ENCODE measurements at places on chromosomes 7 and 10.

DNA sequence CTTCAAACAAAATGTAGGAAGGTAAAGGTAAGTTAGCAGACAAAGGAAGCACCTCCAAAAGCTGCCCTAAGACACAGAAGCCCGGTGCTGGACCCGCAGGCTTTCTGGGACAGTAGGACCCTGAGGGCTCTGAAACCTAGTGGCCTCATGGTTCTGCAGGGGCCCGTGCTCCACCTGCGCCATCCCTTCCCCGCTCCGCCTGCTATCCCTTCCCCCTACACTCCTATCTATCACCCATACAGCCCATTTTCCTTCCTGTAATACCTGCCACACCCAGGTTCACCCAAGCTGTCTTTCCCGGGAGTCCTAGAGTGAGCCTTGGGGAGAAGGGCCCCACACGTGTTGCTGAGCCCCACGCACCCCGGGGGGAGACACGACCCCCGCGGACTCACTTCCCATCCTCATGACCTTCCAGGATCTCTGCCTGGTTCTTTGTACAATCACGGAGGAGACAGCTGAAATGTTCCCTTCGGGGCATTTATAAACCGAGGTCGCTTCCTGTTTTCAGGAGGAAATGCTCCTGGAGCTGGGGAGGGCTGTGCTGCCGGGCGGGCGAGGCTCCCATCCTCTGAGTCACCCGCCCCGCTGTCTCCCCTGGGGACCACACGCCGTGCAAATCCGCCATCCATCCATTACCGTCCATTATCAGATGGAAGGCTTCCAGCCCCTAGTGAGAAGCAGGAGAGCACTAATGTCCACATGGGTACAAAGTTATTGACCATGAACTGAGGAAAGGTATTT is 251.7 kb upstream of the PITRM1 start:
- no peak for DNase-seq

DNA sequence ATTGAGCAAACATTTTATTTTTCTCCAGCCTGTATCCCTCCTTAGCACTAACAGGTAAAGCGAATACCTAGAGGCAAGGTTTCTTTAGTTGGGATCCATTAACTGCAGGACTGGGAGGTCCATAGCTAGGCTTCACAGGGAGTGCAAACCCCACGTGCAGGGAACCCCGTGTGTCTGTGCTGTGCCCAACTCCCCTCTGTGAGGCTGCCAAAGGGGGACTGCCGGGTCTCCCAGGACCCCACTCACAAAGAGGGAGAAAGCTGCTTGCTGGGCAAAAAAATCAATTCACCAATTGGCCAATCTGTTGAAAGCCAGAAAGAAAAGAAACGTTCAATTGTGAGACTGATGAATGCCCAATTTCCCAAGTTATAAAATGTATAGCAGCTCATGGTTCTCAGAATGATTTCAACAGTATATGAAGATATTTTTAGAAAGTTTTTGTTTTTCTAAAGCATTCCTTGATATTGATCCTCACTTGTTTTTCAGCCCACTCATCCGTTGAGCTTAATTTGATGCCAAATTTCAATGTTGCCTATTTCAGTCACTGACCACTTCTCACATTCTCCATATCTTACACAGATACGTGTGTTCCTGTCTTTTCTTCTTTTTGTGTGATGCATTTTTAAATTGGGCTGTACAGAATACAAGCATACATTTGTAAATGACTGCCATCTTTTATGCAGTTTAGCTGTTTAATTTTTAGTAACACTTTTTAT is 202.7 kb upstream of the PRSS58 start:
- no peak for DNase-seq

GRCh38 chr7:40324914-40325313 is 190.1 kb downstream of the SUGCT start:
- DNase-seq = no peak

DNA sequence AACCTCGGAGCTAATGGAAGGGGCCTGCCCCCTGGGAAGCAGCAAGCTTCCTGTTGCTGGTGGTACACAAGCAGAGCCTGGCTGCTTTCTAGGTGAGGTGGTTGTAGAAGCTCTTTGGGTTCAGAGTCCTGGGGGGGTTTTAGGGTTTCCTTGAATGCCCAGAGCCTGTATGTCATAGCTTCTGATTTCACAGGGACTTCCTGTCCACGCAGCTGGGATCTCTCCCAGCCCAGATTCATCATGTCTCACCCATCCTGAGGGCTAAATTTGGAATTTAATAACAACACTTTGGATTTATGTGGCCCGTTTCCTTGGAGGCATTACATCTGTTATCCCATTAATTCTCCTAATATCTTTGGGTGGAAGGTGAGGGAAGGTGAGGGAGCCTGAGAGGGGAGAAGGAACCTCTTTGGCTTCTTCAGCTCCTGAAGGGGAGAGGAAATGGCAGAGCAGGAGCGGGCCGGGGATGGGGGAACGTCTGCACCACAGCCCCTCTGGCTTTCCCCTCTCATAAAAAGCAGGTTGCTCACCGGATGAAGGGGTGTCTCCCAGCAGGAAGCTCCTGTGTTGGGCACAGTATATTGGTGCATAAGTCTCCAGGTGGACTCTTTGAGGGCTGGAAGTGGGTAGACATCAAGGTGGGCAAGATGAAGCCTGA is 19.7 kb downstream of the RPS24 start:
- no peak for DNase-seq

GRCh38 chr7:124420367-124420766 is 345.2 kb downstream of the GPR37 start:
- no peak for DNase-seq

DNA sequence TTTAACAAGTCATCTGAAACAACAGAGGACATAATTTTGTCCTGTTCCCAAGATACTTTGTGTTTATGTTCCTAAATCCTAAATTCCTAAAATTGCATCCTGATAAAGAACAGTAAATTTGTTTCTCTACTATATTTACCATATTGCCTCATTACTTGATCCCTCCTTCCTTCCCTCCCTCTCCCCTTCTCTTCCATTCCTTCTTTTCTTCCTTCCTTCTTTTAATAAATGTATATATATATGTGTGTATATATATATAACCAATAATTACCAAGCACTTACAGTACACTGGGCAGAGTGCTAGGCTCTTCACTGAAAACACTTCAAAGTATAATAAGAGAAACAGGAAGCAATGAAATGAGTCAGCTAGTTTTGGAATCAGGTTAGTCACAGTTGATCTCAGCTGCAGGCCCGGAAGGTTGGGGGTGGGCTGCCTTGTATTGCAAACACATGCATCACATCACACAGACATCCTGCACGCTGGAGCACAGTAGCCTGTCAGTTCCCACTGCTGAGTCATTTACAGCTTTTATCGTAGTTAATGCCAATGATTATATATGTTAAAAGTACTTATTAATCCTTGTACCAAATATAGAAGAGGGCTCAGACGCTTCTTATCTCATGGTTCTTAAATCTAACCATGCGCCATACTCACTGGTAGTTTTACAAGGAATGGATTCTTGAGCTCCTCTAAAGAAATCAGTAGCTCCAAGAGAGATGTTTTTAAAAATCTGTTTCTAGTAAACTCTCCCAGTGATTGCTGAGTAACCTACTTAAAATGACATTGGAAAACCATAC is 551.7 kb downstream of the GRM8 start:
- no peak for DNase-seq

All from hematopoietic multipotent progenitor cell treated with erythropoietin and hydrocortisone succinate and interleukin-3 and kit ligand, for 17 days (in vitro differentiated cells).